A549 treated with Hydrocortisone at 1 μM for 4 hours (cell line): ENCODE measurements at places on chromosomes 6 and 20. TPM values are rescaled to one million over a fixed set of nuclear protein-coding genes. Genes with fewer than 3 reads are reported as not detected.

Gene FRK
- 1.1 to 1.7 TPM (median 1.2 TPM) in 5 replicates for total RNA-seq

Gene CST4
- total RNA-seq, result not detected in 5 replicates

Gene BPIFB2
- not detected in 5 replicates for total RNA-seq

Gene BLOC1S5
- total RNA-seq, result 5.5 to 9.7 TPM (median 7.5 TPM) in 5 replicates

Gene TMEM244
- total RNA-seq, result not detected in 5 replicates

Gene TFAP2D
- not detected in 5 replicates for total RNA-seq

Gene KHDRBS2
- not detected in 5 replicates for total RNA-seq

Gene SLC44A4
- total RNA-seq, result 0.03 to 0.14 TPM (median 0.06 TPM) in 4 of 5 replicates, not detected in the other

Gene SLC24A3
- 0.03 to 0.05 TPM (median 0.03 TPM) in 3 of 5 replicates, not detected in the others for total RNA-seq

Gene DSE
- 11.3 to 16.4 TPM (median 13.4 TPM) in 5 replicates for total RNA-seq

Gene NRN1
- 0.38 to 1.0 TPM (median 0.60 TPM) in 5 replicates for total RNA-seq

Gene RAET1L
- 0.15 to 0.61 TPM (median 0.35 TPM) in 5 replicates for total RNA-seq

Gene MAFB
- total RNA-seq, result 0.13 to 0.44 TPM (median 0.15 TPM) in 5 replicates

Gene GHRH
- not detected in 5 replicates for total RNA-seq

Gene CEBPB
- 145 to 325 TPM (median 294 TPM) in 5 replicates for total RNA-seq

Gene GSTA2
- 0.10 TPM in 1 of 5 replicates, not detected in the others for total RNA-seq

Gene PHACTR1
- 0.07 TPM in 1 of 5 replicates, not detected in the others for total RNA-seq

Gene HSPA12B
- 0.43 to 0.70 TPM (median 0.54 TPM) in 5 replicates for total RNA-seq

Gene SPINT4
- total RNA-seq, result not detected in 5 replicates

Gene PAK5
- not detected in 5 replicates for total RNA-seq

Gene CGA
- total RNA-seq, result 0.24 to 0.59 TPM (median 0.39 TPM) in 5 replicates

Gene RAET1G
- total RNA-seq, result 6.6 to 11.2 TPM (median 9.7 TPM) in 5 replicates

Gene LY6G5C
- 0.75 to 2.1 TPM (median 1.5 TPM) in 5 replicates for total RNA-seq

Gene SUMO4
- total RNA-seq, result not detected in 5 replicates

Gene CEP85L
- total RNA-seq, result 1.1 to 1.8 TPM (median 1.4 TPM) in 5 replicates
